Upper lobe of right lung (tissue), 1 donor: ENCODE measurements at places on chromosomes 12 and 14. TPM values are rescaled to one million over a fixed set of nuclear protein-coding genes. Genes with fewer than 3 reads are reported as not detected.

ETV6 gene
- 45.0 TPM for total RNA-seq

MAX gene
- 102 TPM for total RNA-seq

DNA sequence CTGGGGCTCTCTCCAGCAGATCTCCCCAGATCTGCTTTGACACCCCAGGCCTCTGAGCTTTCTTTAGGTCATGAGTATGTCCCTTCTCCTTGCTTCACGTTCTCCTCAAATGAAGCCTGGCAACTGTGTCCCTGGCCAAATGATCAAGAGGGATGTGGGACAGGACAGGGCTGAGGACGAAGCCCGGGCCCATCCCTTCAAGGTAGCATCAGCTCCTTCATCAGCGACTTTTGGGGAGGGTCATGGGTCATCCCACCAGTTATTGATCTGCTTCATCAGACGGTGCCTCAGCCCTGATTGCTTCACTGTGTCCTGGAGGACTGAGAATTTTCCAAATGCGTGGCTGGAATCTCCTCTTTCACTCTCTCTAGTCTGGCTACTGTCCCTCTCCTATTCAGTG, 32.3 kb downstream of the ACADS start:
- H3K27ac ChIP-seq: no peak overlapping the region
- peaks cover 15% of the 10 kb centered on the region for H3K36me3 ChIP-seq
- no peak overlapping the region for H3K4me3 ChIP-seq
- no peak for DNase-seq
- H3K27me3 ChIP-seq: no peaks in the 10 kb centered on the region

GRCh38 chr14:57382283-57382682, 8.1 kb upstream of the NAA30 start:
- no peak overlapping the region for H3K4me3 ChIP-seq
- no peaks in the 10 kb centered on the region for H3K36me3 ChIP-seq
- no peak for DNase-seq
- no peaks in the 10 kb centered on the region for H3K4me1 ChIP-seq
- no peak overlapping the region for H3K27ac ChIP-seq

- H3K27me3 ChIP-seq: no peaks in the 10 kb centered on the region
- no peak overlapping the region for H3K4me3 ChIP-seq
- H3K27ac ChIP-seq: no peak overlapping the region
Measured at GRCh38 chr14:69242311-69243224, 17.4 kb upstream of the GALNT16 start.

- H3K27ac ChIP-seq: peak overlapping the region; percentile 42
- no peak overlapping the region for H3K4me3 ChIP-seq
- H3K36me3 ChIP-seq: no peaks in the 10 kb centered on the region
Measured at GRCh38 chr12:48414021-48414420, 58.3 kb upstream of the ANP32D start.

GRCh38 chr14:51908086-51908485, 47.7 kb downstream of the GNG2 start:
- H3K36me3 ChIP-seq: no peaks in the 10 kb centered on the region
- H3K27me3 ChIP-seq: no peaks in the 10 kb centered on the region
- H3K4me1 ChIP-seq: no peaks in the 10 kb centered on the region
- no peak overlapping the region for H3K27ac ChIP-seq
- H3K4me3 ChIP-seq: no peak overlapping the region

- H3K4me1 ChIP-seq: peaks cover 4% of the 10 kb centered on the region
- DNase-seq: peak; percentile 58
- no peaks in the 10 kb centered on the region for H3K27me3 ChIP-seq
- peak overlapping the region; percentile 21 for H3K4me3 ChIP-seq
- H3K36me3 ChIP-seq: no peaks in the 10 kb centered on the region
Measured at GRCh38 chr14:22812744-22813143, 2.5 kb downstream of the SLC7A7 start.

SMOC1 gene
- total RNA-seq: 1.1 TPM

- no peaks in the 10 kb centered on the region for H3K27me3 ChIP-seq
- no peak overlapping the region for H3K27ac ChIP-seq
- no peak for DNase-seq
- no peak overlapping the region for H3K4me3 ChIP-seq
Measured at GRCh38 chr12:16389594-16389993, 42.1 kb downstream of the MGST1 start.

DNA sequence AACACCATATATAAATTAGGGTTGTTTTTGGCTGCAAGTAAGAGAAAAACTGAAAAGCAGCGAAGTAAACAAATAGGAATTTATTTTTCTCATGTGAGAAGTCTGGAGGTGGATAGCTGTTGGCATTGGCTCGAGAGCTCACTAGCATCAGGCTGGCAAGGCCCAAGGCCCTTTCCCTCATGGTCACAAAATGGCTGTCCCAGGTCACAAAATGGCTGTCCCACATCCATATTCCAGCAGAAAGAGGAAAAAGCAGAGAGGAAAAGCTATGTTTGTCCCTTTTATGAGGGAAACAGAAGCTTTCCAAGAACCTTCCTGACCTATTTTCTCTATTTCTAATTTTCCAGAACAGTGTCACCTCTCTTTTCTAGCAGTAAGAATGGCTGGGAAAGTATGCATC, 7.5 kb downstream of the CCDC60 start:
- no peaks in the 10 kb centered on the region for H3K4me1 ChIP-seq
- DNase-seq: no peak
- no peaks in the 10 kb centered on the region for H3K27me3 ChIP-seq

RFLNA gene
- total RNA-seq: 1.0 TPM

DHRS2 gene
- 0.61 TPM for total RNA-seq

DNA sequence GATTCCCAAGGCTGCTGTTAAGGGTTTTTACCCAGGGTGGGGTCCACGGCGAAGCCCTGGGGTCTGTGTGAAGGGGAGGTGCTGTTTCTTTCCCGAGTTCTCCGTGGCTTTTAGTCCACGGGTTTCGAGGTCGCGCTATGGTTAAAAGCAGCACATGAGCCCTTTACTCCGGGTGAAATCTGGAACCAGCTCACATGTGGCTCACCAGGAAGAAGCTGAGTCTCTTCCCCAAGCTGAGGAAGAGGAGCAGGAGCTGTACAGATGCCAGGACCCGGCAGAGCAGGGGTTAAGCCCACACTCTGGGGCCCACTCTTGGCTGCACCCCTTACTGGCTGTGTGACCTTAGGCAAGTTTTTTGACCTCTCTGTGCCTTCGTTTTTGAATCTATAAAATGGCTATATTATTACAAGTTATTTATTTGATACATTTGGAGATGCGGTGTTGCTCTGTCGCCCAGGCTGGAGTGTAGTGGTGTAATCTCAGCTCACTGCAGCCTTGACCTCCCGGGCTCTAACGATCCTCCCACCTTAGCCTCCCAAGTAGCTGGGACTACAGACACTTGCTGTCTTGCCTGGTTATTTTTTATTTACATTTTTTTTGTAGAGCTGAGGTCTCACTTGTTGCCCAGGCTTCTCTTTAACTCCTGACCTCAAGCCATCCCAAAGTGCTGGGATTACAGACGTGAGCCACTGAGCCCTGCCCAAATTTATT, 266.3 kb downstream of the AACS start:
- peaks cover 47% of the 10 kb centered on the region for H3K27me3 ChIP-seq
- H3K4me1 ChIP-seq: peaks cover 6% of the 10 kb centered on the region
- H3K27ac ChIP-seq: no peak overlapping the region
- peak overlapping the region; percentile 29 for H3K4me3 ChIP-seq

CLEC4C gene
- total RNA-seq: not detected

GRCh38 chr12:114172135-114172534, 206.0 kb upstream of the RBM19 start:
- no peak overlapping the region for H3K27ac ChIP-seq
- H3K4me1 ChIP-seq: no peaks in the 10 kb centered on the region
- DNase-seq: no peak
- H3K4me3 ChIP-seq: no peak overlapping the region
- no peaks in the 10 kb centered on the region for H3K27me3 ChIP-seq
- H3K36me3 ChIP-seq: no peaks in the 10 kb centered on the region

DNA sequence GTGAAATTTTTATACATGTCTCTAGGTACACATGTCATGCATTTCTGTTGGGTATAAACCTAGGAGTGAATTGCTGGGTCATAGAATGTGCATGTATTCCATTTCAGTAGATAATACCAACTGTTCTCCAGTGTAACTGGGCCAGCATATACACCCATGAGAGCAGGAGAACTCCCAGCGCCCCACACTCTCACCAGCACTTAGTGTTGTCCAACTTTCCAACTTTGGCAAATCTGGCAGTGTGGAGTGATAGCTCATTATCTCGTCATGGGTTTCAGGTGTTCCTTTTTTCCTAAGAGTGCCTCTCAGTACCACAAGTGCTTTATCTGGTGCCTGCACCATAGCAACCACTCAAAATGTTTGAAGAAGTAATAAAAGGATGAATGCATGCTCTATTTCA, 40.1 kb downstream of the NGB start:
- no peaks in the 10 kb centered on the region for H3K27me3 ChIP-seq
- no peak overlapping the region for H3K27ac ChIP-seq
- H3K4me3 ChIP-seq: no peak overlapping the region
